MV-4-11 (cell line): ENCODE measurements at places on chromosomes 2 and 18.

DNA sequence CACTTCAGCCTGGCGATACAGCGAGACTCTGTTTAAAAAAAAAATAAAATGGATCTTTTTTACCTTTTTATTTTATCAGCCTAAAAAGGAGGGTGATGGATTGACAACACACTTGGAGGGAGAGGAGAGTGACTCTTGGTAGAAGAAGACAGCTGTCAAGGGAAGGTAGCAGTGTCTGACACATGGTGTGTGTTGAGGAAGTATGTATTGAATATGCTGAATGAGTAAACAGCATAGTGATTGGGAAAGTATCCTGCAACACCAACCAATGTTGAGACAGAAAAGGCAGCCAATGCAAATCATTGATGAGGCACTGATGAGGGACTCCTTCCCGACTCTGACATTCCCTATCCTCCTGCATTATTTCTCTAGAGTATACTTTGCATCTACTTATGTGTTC is 306.4 kb downstream of the LPIN1 start:
- DNase-seq = peak; percentile 24

DNA sequence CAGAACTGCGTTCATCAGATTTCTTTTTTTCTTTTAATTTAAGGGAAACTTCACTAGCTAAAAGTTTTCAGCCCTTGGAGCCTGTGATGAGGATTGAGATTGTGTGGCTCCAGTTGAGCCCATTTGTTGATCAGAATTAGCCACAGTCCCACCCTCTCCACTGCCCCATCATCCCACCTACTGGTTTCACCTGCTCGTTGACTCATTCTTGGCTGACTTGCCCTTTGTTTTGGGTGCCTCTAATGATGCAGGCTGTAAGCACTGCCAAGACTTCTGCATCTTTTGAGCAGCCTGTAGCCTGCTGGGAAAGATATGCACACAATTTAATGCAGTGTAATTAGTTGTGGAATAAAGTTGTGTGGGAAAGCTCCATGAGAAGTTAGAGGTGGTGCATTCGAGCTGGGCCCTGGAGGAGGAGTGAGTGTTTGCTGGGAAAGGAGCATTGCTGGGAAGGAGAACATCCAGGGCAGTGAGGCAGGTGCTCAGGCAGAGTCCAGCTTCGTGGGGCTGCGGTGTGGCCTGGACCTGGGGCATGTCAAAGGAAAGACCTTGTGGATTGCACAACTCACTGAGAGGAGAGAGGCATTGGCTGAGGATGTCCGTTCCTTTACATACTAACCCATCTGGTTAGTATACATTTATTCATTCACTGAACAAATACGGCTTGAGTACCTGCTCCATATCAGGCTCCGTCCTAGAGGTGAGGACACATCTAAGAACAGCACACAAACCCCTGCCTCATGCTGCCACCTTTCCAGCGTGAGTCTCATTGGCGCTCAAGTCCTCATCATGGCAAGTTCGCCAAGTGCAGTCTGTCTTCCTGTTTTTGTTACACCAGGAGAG is 18.2 kb downstream of the ASPRV1 start:
- DNase-seq = no peak

DNA sequence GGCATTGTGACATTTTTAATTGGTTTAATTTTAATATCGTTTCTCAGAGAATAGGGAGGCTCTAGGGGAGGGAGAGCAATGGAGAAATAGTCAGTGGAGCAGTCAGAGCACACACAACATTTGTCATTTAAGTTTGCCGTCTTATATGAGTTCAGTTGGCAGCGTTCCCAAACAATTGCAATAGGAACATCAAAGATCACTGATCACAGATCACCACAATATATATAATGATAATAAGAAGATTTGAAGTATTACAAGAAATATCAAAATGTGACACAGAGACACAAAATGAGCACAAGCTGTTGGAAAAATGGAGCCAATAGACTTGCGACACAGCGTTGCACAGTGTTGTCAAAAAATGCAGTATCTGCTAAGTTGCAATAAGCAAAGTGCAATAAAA is 303.7 kb downstream of the CDH19 start:
- no peak for DNase-seq

- DNase-seq = peak; percentile 86
These were observed 60.7 kb downstream of the INPP4A start for GRCh38 chr2:98505311-98505808.

GRCh38 chr18:76621782-76622495 is 126.9 kb upstream of the ZNF516 start:
- DNase-seq = no peak

DNA sequence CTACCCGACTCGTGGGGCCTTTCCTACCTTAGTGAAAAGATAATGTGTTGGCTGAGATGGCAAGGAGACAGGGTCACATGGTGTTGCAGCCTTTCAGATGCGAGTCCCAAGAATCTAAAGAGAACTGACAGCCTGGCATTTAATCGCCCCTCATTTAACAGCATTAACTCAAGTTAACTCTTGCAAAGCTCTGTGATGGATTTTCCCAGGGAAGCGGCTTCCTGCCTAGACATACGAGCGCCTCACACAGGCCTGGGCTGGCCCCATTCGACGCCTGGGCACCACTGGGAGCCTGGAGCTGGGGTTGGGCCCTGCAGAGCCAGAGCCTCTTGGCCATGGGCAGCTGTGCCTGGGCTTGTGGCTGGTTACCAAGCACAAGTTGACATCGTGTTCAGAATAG is 140.8 kb downstream of the SEPTIN10 start:
- no peak for DNase-seq

GRCh38 chr2:128359841-128360240 is 41.2 kb upstream of the HS6ST1 start:
- no peak for DNase-seq

- DNase-seq = no peak
These were observed 27.9 kb upstream of the RNU4ATAC start for GRCh38 chr2:121502781-121503180.

- no peak for DNase-seq
These were observed 8.6 kb upstream of the ANO7 start for GRCh38 chr2:241179899-241180298.

DNA sequence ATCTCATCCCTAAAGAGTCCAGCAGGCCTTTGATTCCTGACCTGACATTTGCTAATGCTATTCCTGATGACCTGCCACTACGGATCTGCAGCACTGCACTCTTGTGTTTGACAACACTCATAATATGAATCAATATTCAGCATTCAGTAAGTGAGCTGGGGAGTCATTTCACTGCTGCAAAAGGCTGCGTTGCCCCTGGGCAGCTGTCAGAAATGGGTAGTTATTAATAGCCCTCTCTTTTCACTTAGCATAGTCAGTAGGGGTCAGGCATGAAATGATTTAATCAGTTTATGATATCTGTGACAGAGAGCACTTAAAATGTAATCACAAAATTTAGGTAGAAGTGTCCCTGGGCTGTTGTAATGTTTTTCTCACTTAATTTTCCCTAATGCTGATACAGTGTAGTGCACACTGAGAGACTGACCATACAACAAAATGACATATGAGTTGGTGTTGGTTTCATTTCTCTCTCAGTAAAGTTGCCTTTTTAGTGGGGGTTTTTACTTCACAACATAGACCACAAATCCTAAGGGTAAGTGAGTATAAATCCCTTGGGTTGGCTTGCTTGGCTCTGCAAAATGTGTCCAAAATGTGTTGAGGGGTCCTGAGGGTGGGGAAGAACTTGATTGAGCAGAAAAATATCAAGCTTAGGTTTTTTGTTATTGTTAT is 184.8 kb downstream of the CAMKMT start:
- DNase-seq = peak; percentile 48

DNA sequence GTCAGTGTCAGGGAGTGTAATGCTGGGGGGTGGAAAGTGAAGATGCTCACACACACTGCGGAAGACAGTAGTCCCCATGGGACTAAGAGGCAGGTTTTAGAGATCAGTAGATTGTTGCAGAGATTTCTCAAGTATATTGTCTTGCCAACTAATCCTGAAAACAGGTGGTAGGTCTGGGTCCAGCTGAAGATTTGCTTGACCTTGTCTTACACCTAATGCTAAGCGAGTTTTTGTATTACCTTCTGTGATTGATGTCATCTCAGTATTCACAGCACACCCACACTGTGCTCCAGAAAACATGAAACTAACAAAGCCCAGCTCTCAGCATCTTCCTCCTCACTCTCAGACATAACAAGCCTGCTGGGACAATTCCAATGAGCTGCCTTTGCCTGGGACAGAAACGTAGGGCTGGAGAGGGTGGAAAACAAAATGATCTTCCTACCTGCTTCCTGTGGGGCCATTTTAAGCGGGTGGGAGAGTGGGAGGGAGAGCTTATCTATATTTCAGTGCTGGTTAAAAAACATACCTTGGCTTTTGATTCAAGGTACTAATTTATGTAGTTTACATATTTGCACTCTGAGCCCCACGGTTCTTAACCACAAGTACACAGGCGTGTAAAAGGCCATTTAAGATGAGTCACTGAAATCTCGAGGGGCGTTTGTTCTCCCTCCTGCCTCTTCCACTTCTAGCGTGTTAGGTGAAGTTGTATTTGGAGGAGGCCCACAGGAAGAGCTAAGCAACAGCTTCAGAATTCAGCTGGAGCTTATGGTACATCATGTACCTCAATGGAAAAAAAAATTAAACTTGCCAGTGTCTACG is 23.1 kb upstream of the RBMS1 start:
- no peak for DNase-seq

GRCh38 chr2:196591621-196592022 is 47.9 kb upstream of the CCDC150 start:
- DNase-seq = no peak

- DNase-seq = no peak
These were observed 32.8 kb downstream of the RAPGEF4 start for GRCh38 chr2:172768401-172768800.

- no peak for DNase-seq
These were observed 23.2 kb downstream of the SLC4A3 start for GRCh38 chr2:219650426-219651248.

DNA sequence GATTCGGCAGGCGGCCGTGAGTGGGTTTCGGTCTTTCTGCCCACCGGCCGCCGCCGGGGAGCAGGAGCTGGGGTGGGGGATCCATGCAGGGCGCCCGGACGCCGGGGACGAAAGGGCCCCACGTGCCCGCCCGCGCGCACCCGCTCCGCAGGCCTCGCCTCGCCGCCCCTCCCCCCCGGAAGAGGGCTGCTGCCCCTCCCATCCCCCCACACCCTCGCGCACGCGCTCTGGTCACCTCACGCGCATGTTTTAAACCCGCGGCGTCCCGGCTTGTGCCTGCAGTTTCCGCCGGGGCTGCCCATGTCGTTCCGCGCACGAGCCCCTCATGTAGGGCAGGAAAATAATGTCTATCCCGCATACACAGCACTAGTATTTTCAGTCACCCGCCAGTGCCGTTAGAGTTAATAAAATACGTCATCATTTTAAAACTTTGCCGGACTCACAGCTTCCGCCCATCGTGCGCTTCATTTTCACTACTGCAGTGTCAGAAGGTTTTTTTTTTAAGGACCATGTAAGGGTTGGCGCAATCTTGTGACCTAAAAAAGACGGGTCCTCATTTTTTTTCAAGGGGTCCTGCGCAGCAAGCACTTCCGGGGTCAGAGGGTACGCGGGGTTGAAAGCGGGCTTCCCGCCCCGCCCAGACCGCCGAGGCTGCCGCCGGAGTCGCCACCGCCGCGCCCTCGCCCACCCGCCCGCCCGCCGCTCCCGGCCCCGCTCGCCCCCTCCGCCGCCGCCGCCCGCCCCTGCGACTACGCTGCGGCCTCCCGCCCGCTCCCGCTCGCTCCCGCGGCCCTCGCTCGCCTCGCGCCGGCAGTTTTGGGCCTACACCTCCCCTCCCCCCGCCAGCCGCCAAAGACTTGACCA is at the start of gene PCBP1:
TSS of gene PCBP1 (plus strand) at position 640 of the 864 bp plus-strand sequence. CDS start 267 bp downstream, outside the sequence.
- peak; percentile 89 for DNase-seq

- no peak for DNase-seq
These were observed 42.9 kb upstream of the EPG5 start for GRCh38 chr18:46010050-46010449.

GRCh38 chr2:77666251-77666980 is 144.2 kb upstream of the LRRTM4 start:
- DNase-seq = no peak

GRCh38 chr2:118622913-118623312 is 224.5 kb downstream of the EN1 start:
- DNase-seq = peak; percentile 55

GRCh38 chr2:187549193-187549592 is 5.0 kb downstream of the TFPI start:
- DNase-seq = no peak

- DNase-seq = no peak
These were observed 695.5 kb downstream of the LRRTM4 start for GRCh38 chr2:76826691-76827090.

- peak; percentile 76 for DNase-seq
These were observed 46.1 kb downstream of the TMEM185B start for GRCh38 chr2:120177001-120177621.

DNA sequence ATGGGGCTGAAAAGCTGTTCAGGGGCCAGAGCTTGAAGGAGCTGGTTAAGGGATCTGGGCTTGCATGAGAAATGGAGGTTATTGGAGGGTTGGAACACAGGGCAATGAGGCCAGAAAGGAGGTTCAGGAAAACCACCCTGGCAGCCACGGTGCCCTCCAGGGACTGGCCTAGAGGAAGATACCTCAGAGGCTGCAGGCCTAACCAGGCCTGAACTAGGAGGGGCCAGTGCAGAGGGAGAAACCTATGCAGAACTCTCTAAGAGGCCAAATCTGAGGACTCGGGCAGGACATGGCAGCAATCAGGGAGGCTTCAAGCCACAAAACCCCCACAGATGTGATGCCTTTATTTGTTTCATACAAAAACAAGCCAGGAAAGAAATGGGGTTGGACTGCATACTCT is 66.8 kb downstream of the BIN1 start:
- no peak for DNase-seq

DNA sequence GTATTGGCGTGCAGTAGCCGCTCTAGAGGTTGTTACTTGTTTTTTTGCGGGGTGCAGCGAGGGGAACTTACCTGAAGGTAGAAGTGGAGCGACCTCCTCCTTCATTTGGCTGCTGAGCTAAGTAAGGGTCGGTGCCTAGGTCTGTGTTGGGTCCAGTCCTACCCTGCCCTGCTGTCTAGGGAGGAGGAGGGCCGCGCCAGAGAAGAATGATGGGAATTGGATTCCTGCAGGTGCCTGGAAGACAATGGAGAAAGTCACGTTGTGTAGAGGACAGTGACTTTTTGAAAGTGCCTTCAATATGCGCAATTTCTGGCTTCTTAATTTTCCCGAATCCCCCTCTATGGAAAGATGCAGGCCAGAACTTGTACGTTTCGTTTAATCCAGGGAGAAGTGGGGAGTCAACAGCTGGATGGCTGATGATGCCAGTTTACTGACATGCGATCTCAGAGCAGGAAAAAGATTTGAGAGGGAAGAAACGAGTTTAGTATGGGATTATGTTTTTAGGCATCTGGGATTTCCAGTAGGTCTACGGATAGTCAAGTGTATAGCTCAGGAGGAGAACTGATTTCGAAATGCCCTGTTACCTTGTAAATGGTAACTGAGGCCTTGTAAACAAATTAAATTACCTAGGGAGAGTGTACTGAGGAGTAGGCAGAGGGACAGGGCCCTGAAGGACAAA is 653 bp downstream of the MRPS9 start:
- DNase-seq = no peak

GRCh38 chr18:22988208-22988607 is 55.1 kb downstream of the RBBP8 start:
- DNase-seq = no peak

GRCh38 chr2:72148837-72149555 is 1.3 kb upstream of the CYP26B1 start:
- no peak for DNase-seq
